NCI-H1105 (cell line): ENCODE measurements at places on chromosomes 12 and 14.

DNA sequence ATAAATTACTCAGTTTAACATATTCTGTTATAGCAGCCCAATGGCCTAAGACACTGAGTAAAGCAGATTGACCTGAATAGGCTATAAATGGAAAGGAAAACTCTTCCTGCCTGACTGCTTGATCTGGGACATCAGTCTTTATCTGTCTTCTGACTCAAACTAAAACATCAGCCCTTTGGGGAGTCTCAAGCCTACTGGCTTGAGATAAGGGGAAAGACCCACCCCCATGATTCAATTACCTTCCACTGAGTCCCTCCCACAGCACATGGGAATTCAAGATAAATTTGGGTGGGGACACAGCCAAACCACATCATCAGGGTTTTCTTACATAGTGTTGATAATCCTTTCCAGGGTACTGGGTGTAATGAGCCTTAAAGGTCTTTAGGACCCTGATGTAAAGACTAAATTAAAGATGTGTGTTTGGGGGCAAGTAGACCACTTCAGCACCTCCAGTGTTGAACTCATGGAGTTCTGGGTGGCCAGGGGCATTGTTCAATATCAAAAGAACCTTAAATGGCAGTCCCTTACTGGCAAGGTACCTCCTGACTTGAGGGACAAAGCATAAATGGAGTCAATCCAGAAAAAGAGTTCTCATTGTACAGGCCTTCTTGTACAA is 67.8 kb downstream of the TSHR start:
- DNase-seq = no peak

GRCh38 chr12:89863968-89864367 is 155.3 kb upstream of the ATP2B1 start:
- no peak for DNase-seq

DNA sequence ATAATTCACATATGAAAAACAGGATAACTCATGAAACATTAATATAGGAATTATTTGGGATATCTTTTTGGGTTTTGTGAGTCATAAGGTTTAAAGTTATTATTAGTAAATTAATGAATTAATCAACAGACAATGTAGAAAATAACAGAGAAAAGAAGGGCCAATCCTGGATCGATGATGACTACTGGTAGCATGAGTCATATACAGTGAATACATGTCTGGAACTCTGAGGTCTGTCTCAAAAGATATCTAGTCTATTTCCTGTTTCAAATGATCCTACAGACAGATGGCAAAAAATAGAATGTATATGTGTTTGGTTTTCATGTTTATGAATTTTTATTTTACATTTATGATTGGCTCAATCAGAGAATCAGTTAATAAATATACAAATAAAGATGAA is 86.4 kb upstream of the RTL1 start:
- no peak for DNase-seq

GRCh38 chr14:76446921-76447320 is 71.0 kb downstream of the ESRRB start:
- DNase-seq = no peak
